ENCODE measurements at places on chromosomes 1 and 21. TPM values are rescaled to one million over a fixed set of nuclear protein-coding genes. Genes with fewer than 3 reads are reported as not detected.

- H3K4me1 ChIP-seq, result no peaks in the 10 kb centered on the region
- no peaks in the 10 kb centered on the region for H3K27me3 ChIP-seq
- no peaks in the 10 kb centered on the region for H3K36me3 ChIP-seq
Measured at GRCh38 chr1:7513081-7513480, 258.0 kb upstream of the VAMP3 start.

DNA sequence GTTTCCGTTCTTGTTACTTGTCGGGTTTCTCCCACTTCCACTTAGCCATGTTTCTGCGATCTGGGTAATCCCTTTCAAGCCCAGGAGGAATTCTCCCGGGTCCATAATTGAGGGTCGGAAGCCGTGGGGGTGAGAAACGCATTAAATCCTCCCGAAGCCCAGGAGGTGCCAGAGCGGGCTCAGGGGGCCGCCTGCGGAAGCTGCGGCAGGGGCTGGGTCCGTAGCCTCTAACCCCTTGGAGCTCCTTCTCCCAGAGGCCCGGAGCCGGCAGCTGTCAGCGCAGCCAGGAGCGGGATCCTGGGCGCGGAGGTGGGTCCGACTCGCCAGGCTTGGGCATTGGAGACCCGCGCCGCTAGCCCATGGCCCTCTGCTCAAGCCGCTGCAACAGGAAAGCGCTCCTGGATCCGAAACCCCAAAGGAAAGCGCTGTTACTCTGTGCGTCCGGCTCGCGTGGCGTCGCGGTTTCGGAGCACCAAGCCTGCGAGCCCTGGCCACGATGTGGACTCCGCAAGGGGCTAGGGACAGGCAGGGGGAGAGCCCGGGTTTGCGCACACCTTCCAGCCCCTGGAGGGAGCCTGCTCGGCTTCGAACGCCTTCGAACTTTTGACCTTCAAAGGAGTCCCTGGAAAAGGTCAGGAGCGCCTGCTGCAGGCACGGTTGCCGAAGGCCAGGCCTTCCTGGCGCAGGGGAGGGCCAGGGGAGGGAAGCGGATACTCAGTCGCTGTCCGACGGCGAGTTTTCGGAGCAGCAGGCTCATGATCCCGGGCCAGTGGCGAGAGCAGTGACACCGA lies 1.7 kb upstream of the SIM2 start:
- H3K4me1 ChIP-seq, result peaks cover 6% of the 10 kb centered on the region
- H3K27me3 ChIP-seq, result peaks cover 96% of the 10 kb centered on the region
- H3K4me3 ChIP-seq, result no peak overlapping the region
- H3K27ac ChIP-seq, result no peak overlapping the region

ST7L gene
- total RNA-seq, result 13.9 TPM

MNDA gene
- total RNA-seq, result 21.6 TPM

DNA sequence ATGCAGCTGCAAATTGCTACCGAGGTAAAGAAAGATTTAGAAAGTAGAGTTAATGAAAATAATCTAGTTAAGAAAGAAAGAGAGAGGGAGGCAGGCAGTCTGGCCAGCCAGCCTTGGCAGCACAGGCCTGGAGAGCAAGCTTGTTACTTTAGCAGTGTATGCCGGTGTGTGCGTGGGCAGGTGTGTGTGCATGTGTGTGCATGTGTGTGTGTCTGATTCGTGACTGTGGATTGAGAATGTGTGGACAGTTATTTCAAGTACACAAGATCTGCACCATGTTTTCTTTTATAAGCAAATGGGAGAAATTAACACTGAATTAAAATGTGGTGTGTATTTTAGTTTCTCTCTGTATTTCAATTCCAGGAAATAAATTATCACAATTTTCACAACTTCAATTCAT lies 211.6 kb downstream of the DSCAM start:
- no peaks in the 10 kb centered on the region for H3K4me1 ChIP-seq
- no peaks in the 10 kb centered on the region for H3K27me3 ChIP-seq

DNA sequence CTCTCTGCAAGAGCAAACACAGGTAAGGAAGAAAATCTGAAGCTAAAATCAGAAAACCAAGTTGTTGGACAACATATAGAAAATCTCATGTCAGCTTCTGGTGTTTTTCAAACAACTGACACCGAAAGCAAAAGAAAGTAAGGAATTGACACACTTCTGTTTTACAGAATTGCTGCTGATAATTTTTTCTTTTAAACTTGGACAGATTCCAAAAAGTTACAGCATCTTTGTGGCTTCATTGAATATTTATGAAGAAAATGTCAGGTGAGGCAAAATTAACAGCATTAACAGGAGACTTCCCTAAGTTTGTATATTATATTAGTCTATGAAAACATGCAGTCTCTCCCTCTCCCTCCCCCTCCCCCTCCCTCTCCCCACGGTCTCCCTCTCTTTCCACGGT lies 14.9 kb upstream of the CTSS start:
- H3K27ac ChIP-seq, result no peak overlapping the region
- no peak overlapping the region for H3K4me3 ChIP-seq
- no peaks in the 10 kb centered on the region for H3K36me3 ChIP-seq
- H3K27me3 ChIP-seq, result no peaks in the 10 kb centered on the region
- DNase-seq, result no peak

- no peak overlapping the region for H3K4me3 ChIP-seq
- no peaks in the 10 kb centered on the region for H3K27me3 ChIP-seq
- DNase-seq, result no peak
- H3K36me3 ChIP-seq, result no peaks in the 10 kb centered on the region
- no peak overlapping the region for H3K27ac ChIP-seq
Measured at GRCh38 chr1:114369930-114370329, 141.1 kb downstream of the TRIM33 start.

LRRC38 gene
- total RNA-seq, result 0.19 TPM

DNA sequence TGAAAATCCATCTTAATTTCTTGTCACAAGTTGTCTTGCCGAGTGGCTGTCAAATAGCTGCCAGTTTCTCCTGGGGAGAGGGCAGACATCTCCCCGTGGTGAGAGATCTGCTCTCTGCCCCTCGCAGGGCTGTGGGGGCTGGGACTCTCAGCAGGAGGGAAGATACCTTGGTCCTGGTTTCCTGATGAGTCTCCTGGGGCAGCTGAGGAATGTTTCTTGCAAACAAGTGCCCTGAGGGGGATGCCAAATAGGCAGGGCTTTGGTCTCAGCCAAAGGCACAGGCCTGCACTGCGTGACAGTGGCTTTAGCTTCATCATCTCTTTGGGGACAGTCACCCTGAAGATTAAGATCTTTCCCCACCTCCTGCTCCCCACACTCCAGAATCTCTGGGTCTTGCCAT lies 40.9 kb downstream of the SYT6 start:
- no peak for DNase-seq
- no peak overlapping the region for H3K4me3 ChIP-seq
- no peaks in the 10 kb centered on the region for H3K27me3 ChIP-seq
- no peak overlapping the region for H3K27ac ChIP-seq
- no peaks in the 10 kb centered on the region for H3K36me3 ChIP-seq
- no peaks in the 10 kb centered on the region for H3K4me1 ChIP-seq

- DNase-seq, result no peak
- no peak overlapping the region for H3K27ac ChIP-seq
- H3K4me3 ChIP-seq, result no peak overlapping the region
- H3K4me1 ChIP-seq, result peaks cover 8% of the 10 kb centered on the region
- H3K36me3 ChIP-seq, result no peaks in the 10 kb centered on the region
Measured at GRCh38 chr21:45390121-45390751, 14.7 kb upstream of the COL18A1 start.

DNA sequence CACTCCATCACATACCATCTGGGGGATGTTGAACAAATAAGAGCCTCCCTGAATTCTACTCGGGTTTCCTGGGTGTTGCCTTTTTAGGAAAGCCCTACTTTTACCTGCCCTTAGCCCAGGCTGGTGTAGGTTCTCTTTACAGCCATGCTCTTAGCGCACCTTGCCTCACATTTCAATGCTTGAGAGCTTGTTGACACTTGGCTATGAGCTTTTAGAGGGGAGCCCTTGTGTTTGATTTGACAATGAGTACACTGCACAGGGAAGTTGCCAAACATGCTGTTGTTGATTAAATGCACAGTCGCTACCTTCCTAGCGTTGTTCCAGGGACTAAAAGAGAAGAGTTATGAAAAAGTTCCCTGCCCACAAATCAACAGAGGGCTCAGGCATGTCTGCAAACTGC lies 103.8 kb downstream of the TRABD2B start:
- H3K27ac ChIP-seq, result no peak overlapping the region
- no peaks in the 10 kb centered on the region for H3K36me3 ChIP-seq
- DNase-seq, result no peak
- no peaks in the 10 kb centered on the region for H3K4me1 ChIP-seq
- H3K27me3 ChIP-seq, result no peaks in the 10 kb centered on the region
- H3K4me3 ChIP-seq, result no peak overlapping the region

DNA sequence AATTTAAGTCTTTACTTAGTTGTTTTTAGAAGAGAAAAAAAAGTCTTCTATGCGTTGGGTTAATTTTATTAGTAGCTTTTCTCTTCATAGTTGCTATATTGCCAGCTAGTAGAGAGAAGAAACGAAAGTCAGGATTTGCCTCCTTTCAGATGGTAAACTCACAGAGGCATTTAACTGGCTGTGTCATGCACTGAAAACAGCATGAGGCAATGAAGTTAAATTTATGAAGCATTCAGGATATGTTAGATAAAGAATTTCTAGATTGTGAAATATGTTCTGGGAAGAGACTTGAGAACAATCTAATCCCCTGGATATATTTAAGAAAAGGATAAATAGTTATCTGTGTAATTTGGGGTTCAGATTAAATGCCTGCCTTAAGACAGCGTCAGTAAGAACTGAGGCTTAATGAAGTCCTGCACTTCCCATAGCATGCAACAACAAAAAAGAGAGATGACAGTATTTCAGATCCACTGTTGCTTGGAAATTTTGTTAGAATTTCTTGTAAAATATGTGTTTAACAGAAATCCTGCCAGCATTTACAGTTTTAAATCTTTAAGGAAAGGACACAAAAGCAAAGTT lies 1.7 kb downstream of the ANGPTL1 start:
- no peak overlapping the region for H3K27ac ChIP-seq
- H3K4me1 ChIP-seq, result no peaks in the 10 kb centered on the region
- DNase-seq, result no peak
- H3K36me3 ChIP-seq, result no peaks in the 10 kb centered on the region
- no peaks in the 10 kb centered on the region for H3K27me3 ChIP-seq

RBM11 gene
- total RNA-seq, result 0.90 TPM

- H3K27ac ChIP-seq, result no peak overlapping the region
- H3K4me3 ChIP-seq, result no peak overlapping the region
- no peak for DNase-seq
- no peaks in the 10 kb centered on the region for H3K36me3 ChIP-seq
- H3K4me1 ChIP-seq, result peaks cover 2% of the 10 kb centered on the region
Measured at GRCh38 chr1:156639601-156640101, 2.3 kb upstream of the BCAN start.

TNNI3K gene
- total RNA-seq, result 0.61 TPM

FCGR1A gene
- total RNA-seq, result 2.7 TPM

PLEKHN1 gene
- total RNA-seq, result 0.14 TPM

- H3K4me1 ChIP-seq, result no peaks in the 10 kb centered on the region
- no peak overlapping the region for H3K4me3 ChIP-seq
- no peak for DNase-seq
- no peaks in the 10 kb centered on the region for H3K36me3 ChIP-seq
- H3K27me3 ChIP-seq, result no peaks in the 10 kb centered on the region
Measured at GRCh38 chr1:15207829-15208429, 39.1 kb upstream of the FHAD1 start.

DNA sequence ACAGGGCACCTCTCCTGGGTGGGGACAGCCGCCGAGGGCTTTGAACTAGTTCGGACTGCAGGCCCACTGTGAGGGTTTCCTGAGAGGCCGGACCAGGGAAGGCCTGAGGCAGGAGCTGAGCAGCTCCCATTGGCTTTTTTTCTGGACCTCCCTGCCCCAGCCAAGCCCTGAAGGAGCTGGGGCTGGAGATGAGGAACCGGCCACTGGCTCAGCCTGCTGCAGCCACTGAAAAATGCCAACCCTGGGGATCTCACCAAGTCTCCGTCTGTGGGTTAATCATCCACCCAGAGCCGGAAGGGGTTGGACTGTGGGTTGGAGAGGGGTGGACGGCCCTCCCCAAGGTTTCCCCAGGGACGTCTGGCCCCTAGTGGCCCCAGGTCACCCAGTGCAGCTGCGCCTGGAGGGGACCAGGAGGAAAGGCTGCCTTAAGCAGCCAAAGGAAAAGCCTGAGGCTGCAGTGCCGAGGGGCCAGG lies 2.5 kb downstream of the VWA1 start:
- peaks cover 31% of the 10 kb centered on the region for H3K4me1 ChIP-seq
- no peak overlapping the region for H3K4me3 ChIP-seq
- no peaks in the 10 kb centered on the region for H3K36me3 ChIP-seq
- DNase-seq, result no peak
- H3K27me3 ChIP-seq, result peaks cover 73% of the 10 kb centered on the region

- H3K4me3 ChIP-seq, result no peak overlapping the region
- H3K36me3 ChIP-seq, result no peaks in the 10 kb centered on the region
- no peak for DNase-seq
- H3K4me1 ChIP-seq, result no peaks in the 10 kb centered on the region
- no peak overlapping the region for H3K27ac ChIP-seq
Measured at GRCh38 chr1:114122941-114123618, 30.6 kb downstream of the SYT6 start.

CELA3A gene
- 0.19 TPM for total RNA-seq
